ENCODE measurements at places on chromosomes 6 and 20.
A peak's percentile ranks its signal among the peaks of the same experiment; 100 is the strongest.

GRCh38 chr20:45409521-45410272, 1.6 kb downstream of the DBNDD2 start:
- no peaks in the 10 kb centered on the region for H3K36me3 ChIP-seq
- H3K4me3 ChIP-seq, result no peak overlapping the region
- no peak for DNase-seq
- H3K27ac ChIP-seq, result no peak overlapping the region
- H3K4me1 ChIP-seq, result no peaks in the 10 kb centered on the region
- peaks cover 43% of the 10 kb centered on the region for H3K27me3 ChIP-seq

DNA sequence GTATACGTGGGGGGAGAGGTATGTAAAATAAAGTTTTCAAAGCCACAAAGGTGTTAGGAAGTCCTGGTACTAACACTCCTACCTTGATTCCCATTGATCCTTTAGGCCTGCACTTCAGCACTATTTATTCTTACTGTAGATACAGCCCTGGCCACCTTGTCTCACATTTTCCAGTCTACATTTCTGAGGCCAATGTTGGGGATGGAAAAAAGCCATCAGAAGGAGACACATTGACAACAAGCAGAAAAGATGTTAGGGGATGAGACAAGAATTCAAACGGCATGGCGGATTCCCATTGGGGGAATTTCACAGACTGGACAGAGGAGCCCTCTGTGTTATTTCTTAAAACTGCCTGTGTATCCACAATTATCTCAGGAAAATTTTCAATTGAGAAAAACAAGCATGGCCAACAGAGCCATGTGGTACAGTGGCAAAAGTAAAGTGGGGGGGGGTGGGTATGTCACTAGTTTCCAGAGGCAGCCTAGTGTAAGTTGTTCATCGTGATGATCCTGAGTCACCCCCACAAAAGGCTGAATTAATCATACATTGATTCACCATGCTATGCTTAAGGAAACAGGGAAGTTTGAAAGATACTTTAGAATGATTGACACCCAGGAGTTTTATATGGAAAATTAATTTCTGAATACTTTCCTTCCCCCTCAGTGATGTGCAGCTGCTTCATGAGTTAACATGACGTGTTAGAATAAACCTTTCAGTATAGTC, 40.5 kb downstream of the RREB1 start:
- peak overlapping the region; percentile 15 for H3K27ac ChIP-seq
- H3K27me3 ChIP-seq, result no peaks in the 10 kb centered on the region
- peaks cover 66% of the 10 kb centered on the region for H3K4me1 ChIP-seq
- no peaks in the 10 kb centered on the region for H3K36me3 ChIP-seq
- H3K4me3 ChIP-seq, result no peak overlapping the region

DNA sequence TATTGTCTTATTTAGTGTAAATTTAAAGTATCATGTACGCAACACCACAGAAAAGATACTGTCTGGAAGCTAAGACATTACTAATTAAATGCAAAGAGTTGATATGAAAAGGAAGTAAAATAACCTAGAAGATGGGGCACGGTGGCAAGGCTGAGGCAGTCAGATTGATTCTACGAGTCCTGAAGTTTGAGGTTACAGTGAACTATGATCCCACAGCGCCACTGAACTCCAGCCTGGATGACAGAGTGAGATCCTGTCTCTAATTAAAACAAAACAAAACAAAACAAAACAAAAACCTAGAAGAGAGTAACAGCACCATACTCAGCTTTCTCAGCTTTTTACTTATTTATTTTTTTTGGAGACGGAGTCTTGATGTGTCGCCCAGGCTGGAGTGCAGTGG, 199.0 kb downstream of the PRKN start:
- no peaks in the 10 kb centered on the region for H3K4me1 ChIP-seq
- H3K27ac ChIP-seq, result no peak overlapping the region
- DNase-seq, result no peak
- no peaks in the 10 kb centered on the region for H3K36me3 ChIP-seq

GRCh38 chr6:7543789-7544424, 2.4 kb downstream of the DSP start:
- peaks cover 46% of the 10 kb centered on the region for H3K4me1 ChIP-seq
- peaks cover 46% of the 10 kb centered on the region for H3K27me3 ChIP-seq
- DNase-seq, result peak; percentile 59
- no peak overlapping the region for H3K27ac ChIP-seq
- peak overlapping the region; percentile 51 for H3K4me3 ChIP-seq

GRCh38 chr6:34938268-34938667, 49.2 kb downstream of the ANKS1A start:
- H3K4me3 ChIP-seq, result no peak overlapping the region
- H3K4me1 ChIP-seq, result no peaks in the 10 kb centered on the region
- no peaks in the 10 kb centered on the region for H3K36me3 ChIP-seq
- DNase-seq, result no peak
- no peak overlapping the region for H3K27ac ChIP-seq

DNA sequence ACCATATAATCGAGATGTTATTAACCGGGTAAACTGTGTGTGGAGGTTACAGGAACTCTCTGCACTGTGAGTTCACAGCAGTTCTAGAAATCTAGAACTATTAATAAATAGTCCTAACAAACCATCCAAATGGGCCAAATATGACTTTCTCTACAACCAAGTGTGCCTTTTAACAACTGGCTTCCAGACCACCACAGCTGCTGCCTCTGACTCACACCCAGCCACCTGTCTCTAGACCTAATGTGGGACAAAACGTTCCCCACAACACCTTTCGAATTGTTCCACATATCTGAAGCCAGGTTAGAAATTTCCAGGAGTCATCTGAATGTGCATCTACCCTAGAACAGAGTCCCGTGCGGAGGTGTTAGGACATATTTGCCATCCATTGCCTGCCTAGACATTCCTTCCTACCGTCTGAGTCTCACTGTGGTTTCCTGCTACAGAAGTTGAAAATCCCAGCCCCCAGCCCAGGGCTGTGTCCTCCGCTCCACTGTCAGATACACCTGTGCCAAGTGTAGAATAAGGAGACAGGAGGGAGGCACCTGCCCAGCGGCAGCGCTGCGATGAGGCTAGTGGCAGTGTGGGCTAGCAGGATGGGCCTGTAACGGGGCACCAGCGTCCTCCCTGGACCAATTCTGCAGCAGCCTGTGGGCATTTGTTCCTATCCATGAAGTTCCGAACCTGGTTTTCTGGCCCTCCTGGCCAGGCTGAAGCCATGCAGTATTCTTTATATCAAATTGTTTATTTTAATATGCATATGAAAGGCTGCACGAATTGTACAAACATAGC, 28.5 kb upstream of the MAP3K4 start:
- no peaks in the 10 kb centered on the region for H3K27me3 ChIP-seq
- no peak overlapping the region for H3K27ac ChIP-seq
- no peaks in the 10 kb centered on the region for H3K36me3 ChIP-seq
- peaks cover 16% of the 10 kb centered on the region for H3K4me1 ChIP-seq
- no peak overlapping the region for H3K4me3 ChIP-seq

DNA sequence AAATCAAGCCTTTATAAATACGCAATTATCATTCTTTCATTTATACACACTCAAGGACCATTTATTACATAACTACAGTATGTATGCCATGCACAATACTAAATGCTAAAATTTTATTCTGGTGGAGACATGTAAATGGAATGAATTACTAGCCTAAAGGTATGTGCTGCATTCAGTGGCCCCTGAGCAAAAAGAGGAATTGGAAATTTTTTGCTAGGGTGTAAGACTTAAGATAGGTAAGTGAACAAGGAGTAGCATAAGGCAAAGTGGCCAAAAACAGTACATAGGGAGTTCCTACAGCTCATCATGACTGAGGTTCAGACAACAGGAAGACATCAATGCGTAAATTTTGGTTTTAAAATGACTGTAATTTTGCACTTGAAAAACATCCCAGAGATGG, 2.3 kb upstream of the MTFR2 start:
- DNase-seq, result no peak
- H3K36me3 ChIP-seq, result peaks cover under 1% of the 10 kb centered on the region
- no peak overlapping the region for H3K27ac ChIP-seq
- no peak overlapping the region for H3K4me3 ChIP-seq
- H3K4me1 ChIP-seq, result peaks cover 8% of the 10 kb centered on the region
- no peaks in the 10 kb centered on the region for H3K27me3 ChIP-seq

GRCh38 chr6:150673720-150674346, 74.1 kb downstream of the PLEKHG1 start:
- no peak for DNase-seq
- no peak overlapping the region for H3K27ac ChIP-seq
- no peaks in the 10 kb centered on the region for H3K27me3 ChIP-seq
- H3K36me3 ChIP-seq, result no peaks in the 10 kb centered on the region

- peaks cover 23% of the 10 kb centered on the region for H3K4me1 ChIP-seq
- no peaks in the 10 kb centered on the region for H3K36me3 ChIP-seq
- no peak overlapping the region for H3K4me3 ChIP-seq
- no peak for DNase-seq
- no peaks in the 10 kb centered on the region for H3K27me3 ChIP-seq
Measured at GRCh38 chr6:56771929-56772607, 129.4 kb upstream of the DST start.

GRCh38 chr6:40545954-40546353, 41.2 kb downstream of the LRFN2 start:
- peak; percentile 87 for DNase-seq
- no peak overlapping the region for H3K27ac ChIP-seq
- no peak overlapping the region for H3K4me3 ChIP-seq
- H3K36me3 ChIP-seq, result no peaks in the 10 kb centered on the region

GRCh38 chr6:148192310-148192709, 150.3 kb upstream of the SASH1 start:
- no peaks in the 10 kb centered on the region for H3K4me1 ChIP-seq
- H3K4me3 ChIP-seq, result no peak overlapping the region
- H3K36me3 ChIP-seq, result no peaks in the 10 kb centered on the region
- no peak for DNase-seq

GRCh38 chr6:5992551-5993225, 14.0 kb downstream of the NRN1 start:
- H3K4me1 ChIP-seq, result peaks cover 24% of the 10 kb centered on the region
- H3K27me3 ChIP-seq, result peaks cover 99% of the 10 kb centered on the region
- H3K36me3 ChIP-seq, result no peaks in the 10 kb centered on the region
- no peak overlapping the region for H3K27ac ChIP-seq

DNA sequence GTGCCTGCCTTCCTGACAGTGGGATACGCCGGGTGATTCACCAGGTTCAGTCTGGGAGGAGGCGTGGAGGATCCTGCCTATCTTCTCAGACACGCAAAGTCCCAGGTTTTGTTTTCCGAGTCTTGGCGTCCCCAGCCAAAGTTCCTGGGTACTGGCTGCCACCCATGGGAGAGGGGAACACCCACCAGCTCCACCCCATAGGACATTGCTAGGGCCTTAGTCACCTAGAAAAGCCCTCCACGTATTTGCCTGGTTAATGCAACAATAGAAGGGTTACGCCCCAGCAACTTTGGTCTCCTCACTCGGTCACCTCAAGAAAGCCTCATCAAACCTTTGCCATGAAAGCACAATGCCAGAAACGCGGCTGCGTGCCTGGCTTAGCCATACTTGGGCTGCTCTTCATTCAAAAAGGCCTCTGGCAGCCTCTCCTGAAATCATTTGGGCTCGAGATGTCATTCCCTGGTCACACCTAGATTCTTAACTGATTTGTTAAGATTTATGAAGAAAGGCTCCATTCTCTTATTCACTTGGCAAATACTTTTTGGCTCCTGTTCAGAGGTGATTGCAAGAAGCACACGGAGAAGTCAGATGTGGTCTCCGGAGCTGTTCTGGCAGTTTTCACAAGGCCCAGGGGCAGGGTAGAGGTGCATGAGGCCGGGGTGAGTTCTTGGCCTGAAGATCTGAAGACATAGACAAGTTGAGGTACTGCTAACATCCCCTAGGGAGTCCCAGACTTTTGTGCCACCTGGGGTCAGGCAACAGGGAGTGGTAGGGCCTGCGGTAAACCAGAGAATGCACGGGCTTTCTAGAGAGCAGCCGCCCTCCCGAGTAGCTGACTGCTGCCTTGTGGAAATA, 35.5 kb upstream of the ZNF133 start:
- H3K27me3 ChIP-seq, result no peaks in the 10 kb centered on the region
- no peak overlapping the region for H3K27ac ChIP-seq
- DNase-seq, result no peak
- H3K4me1 ChIP-seq, result no peaks in the 10 kb centered on the region

DNA sequence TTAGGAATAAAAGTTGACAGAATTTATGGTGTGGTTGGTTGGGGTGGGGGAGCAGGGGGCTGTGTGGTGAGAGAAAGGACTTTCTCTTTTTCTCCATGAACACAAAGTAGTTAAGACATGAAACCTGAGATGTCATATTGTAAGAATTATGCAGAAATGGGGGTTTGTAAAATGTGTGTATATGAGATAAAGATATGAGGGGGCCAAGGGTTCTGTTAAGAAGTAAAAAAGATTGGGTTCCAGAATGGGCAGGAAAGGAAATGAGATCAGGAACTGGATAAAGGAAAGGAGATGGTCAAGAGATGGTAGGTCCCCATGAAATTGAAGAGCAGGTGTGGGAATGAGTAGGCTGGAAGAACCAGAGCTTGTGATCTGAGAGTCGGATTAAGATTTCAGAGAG, 9.7 kb downstream of the RNF146 start:
- no peak for DNase-seq
- peaks cover 11% of the 10 kb centered on the region for H3K4me1 ChIP-seq

GRCh38 chr6:138673346-138674014, 100.1 kb upstream of the CCDC28A start:
- H3K4me1 ChIP-seq, result peaks cover 5% of the 10 kb centered on the region
- H3K27me3 ChIP-seq, result no peaks in the 10 kb centered on the region
- H3K4me3 ChIP-seq, result no peak overlapping the region
- H3K27ac ChIP-seq, result no peak overlapping the region
- no peak for DNase-seq

- no peak overlapping the region for H3K4me3 ChIP-seq
- H3K36me3 ChIP-seq, result no peaks in the 10 kb centered on the region
- no peak for DNase-seq
- peaks cover 3% of the 10 kb centered on the region for H3K4me1 ChIP-seq
Measured at GRCh38 chr6:39623750-39624149, 101.5 kb downstream of the KIF6 start.

GRCh38 chr6:99885051-99885450, 109.0 kb downstream of the MCHR2 start:
- DNase-seq, result no peak
- no peak overlapping the region for H3K4me3 ChIP-seq
- H3K36me3 ChIP-seq, result no peaks in the 10 kb centered on the region
- H3K4me1 ChIP-seq, result no peaks in the 10 kb centered on the region
- no peaks in the 10 kb centered on the region for H3K27me3 ChIP-seq
